ENCODE measurements at places on chromosomes 1 and 21. TPM values are rescaled to one million over a fixed set of nuclear protein-coding genes. Genes with fewer than 3 reads are reported as not detected.

DNA sequence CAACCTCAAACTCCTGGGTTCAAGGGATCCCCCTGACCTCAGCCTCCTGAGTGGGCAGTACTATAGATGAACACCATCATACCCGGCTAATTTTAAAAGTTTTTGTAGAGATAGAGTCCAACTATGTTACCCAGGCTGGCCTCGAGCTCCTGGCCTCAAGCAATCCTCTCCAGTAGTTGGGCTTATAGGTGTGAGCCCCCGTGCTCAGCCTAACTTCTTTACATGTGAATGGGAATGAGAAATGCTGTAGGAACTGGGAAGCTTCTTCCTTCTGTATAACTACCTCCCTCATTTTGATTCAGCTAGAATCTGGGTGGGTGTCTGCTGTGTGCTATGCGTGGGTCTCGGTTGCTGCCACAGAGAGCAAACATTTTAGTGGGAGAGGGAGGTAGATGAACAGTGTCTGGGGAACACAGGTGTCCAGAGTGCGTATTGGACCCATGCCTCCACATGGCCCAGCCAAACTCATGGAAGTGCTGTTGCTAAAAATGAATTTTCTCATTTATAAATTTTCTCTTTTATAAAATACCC lies 150.6 kb downstream of the NOS1AP start:
- no peak for DNase-seq

DNA sequence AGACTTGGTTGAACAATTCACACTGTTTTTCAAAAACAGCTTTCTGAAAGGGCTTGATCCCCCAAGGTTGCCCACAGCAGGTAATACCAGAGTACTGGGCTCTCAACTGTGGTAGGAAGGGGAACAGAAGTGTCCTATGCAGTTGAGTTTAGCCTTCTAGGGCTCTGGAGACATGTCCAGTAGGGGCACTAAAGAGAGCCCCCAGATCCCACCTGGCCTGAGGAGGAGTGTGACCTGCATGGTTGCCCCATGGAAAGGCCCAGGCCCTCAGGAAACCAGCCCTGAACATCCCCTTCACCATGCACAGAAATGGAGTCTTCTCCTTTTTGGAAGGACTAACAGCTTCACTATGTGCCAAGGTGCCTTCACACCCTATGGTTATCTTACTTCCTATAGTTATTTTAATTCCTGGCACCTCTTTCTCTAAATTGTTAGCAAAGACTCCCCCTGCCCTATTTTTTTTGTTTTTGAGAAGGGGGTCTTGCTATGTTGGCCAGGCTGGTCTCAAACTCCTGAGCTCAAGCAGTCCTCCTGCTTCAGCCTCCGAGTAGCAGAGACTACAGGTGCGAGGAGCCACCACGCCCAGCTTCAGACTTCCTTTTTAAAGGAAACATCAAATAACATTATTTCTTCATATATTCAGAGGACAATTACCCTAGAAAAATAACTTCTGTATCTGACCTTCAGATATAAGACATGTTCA lies 16.8 kb upstream of the LSS start:
- no peak for DNase-seq

DNA sequence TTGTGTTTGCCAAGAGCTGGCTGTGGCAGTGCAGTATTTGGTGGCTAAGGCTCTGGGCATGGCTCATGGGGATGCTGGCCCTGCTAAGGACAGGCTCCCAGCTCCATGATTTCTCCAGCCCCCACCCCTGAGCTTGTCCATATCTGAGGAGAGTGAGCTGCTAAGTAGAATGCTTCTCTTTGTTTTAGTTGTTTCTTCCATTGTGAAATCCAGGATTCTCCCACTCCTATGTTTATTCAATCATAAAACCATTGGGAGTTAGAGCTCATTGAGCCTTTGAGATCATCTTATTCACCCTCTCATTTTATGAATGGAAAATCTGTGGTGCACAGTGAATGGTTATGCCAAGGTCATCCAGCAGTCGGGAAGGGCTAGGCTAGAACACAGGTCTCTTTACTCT lies 188.8 kb downstream of the TNR start:
- no peak for DNase-seq

- DNase-seq: no peak
Observed at GRCh38 chr1:208681878-208682663, 437.9 kb upstream of the PLXNA2 start.

DNA sequence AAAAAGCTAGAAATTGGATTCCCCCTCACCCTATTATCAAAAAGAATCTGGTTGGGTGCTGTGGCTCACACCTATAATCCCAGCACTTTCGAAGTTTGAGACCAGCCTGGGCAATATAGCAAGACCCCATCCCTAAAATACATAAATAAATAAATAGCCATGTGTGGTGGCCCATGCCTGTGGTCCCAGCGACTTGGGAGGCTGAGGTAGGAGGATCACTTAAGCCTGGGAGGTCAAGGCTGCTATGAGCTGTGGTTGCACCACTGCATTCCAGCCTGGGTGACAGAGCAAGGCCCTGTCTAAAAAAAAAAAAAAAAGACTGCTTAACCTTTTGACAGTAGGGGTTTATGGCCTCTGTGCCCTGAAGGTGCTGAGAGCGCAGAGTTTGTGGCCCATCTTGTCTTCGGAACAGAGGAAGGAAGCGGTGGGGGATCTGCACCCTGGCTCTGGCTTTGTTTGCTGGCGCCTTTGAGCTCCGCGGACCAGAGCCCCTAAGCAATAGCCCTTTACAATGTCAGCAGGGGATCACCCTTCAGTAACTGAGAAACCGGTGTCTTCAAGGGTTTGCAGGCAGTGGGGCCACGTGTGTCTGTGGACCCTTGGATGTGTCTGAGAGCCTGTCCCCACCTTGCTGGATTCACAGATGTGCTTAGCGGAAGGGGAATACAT lies 22.1 kb downstream of the SLC2A7 start:
- peak; percentile 51 for DNase-seq

DNA sequence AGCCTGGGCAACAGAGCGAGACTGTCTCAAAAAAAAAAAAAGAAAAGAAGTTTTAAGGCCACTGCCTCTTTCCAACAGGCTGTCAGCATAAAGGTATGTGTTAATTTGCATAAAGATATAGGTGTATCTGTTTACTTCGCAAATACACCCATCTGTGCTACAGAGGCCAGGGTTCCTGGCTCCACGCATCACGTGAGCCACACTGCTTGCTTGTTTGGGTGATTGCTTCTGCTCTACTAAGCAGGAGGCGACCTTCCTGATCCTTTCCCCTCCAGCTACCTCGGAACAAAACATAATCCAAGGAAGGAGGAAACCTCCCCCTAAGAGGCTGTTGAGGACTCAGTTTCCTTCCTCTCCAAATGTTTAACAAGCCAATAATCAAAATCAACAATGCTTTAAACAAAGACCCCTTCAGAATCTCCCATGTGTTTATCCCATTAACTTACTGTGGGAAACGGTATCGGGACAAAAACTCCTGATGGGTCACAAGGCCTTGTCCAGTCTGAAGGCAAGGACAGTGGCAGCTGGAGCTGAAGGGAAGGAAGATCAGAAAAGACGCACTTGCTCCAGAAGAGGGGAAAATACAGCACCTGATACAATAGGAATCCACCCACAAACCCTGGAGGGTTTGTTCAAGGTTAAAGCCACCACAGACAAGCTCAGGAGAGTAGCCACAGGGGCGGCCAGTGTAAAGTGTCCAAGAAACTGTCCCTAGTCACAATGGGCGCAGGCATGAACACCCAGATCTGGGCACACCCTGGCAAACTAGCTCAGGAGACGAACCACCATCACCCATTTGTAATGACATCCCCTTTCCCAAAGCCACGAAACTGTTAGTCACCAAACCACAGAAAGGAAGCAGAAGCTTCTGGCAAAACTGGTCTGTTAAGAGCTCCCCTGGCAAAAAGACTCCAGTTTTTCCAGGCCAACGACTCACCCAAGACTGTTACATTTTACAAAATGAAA lies 17.2 kb downstream of the CTNNBIP1 start:
- no peak for DNase-seq

DNA sequence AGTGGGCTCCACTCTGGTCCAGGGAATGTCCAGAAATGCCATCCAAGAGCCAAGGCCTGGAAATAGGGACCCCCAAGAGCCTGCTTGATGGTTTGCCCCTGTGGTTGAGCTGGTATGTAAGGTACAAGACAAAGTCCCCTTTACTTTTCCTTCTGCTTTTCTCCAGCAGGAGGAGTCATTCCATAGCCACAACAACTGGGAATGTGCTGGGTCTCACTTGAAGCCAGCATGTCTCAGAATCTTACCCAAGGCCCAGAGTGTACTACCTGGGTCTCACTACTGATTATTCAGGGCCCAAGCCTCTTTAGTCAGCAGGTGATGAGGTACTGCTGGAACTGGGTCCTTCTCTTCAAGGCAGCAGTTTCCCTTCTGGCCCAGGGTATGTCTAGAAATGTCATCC lies 62.1 kb upstream of the CD55 start:
- no peak for DNase-seq

- no peak for DNase-seq
Observed at GRCh38 chr1:170758992-170759391, 95.1 kb downstream of the PRRX1 start.

GRCh38 chr1:83802023-83802422 lies 196.9 kb downstream of the TTLL7 start:
- no peak for DNase-seq

GRCh38 chr1:157145076-157145475 lies 6.9 kb upstream of the ETV3 start:
- DNase-seq: no peak

GRCh38 chr1:227059076-227059475 lies 119.0 kb downstream of the COQ8A start:
- DNase-seq: no peak

DNA sequence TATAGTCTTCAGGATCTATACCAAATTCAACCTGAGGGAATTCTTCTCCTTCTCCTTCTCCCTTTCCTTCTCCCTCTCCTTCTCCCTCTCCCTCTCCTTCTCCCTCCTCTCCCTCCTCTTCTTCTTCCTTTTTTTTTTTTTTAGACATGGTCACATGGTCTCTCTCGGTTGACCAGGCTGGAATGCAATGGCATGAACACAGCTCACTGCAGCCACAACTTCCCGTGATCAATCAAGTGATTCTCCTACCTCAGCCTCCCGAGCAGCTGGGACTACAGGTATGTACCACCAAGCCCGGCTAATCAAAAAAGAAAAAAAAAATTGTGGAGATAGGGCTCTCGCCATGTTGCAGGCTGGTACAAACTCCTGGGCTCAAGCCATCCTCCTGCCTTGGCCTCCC lies 51.5 kb downstream of the DNAI4 start:
- DNase-seq: no peak

GRCh38 chr1:31761883-31762282 lies 2.3 kb downstream of the ADGRB2 start:
- DNase-seq: no peak

GRCh38 chr1:24704411-24705259 lies 40.6 kb upstream of the CLIC4 start:
- no peak for DNase-seq

GRCh38 chr1:246198115-246198816 lies 308.8 kb downstream of the SMYD3 start:
- DNase-seq: no peak

- DNase-seq: no peak
Observed at GRCh38 chr1:172944931-172945330, 105.8 kb downstream of the TNFSF18 start.

- peak; percentile 39 for DNase-seq
Observed at GRCh38 chr1:39214998-39215873, 10.7 kb downstream of the MACF1 start.

- DNase-seq: no peak
Observed at GRCh38 chr1:171610385-171610784, 11.7 kb upstream of the MYOCOS start.

DNA sequence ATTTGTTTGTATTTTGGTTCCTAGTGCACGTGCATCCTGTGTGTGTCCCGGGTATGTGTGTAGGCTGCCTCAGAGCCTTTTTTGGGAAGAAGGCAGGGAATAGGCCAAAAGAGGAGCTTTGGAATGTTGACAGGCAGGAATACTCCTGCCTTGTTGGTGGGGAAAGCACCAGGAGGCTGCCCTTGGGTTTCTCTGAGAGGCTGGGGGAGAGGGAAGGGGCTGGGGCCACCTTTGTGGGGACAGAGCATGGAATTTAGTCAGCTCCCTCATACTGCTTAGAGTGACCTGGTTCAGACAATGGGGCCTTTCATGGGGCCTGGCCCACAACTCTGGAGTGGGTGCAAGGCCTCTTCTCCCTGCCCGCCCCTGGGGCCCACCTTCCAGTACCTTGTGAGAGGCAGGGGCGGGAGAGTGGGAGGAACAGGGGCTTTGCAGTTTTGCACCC lies 31.3 kb downstream of the ACOT11 start:
- no peak for DNase-seq

DNA sequence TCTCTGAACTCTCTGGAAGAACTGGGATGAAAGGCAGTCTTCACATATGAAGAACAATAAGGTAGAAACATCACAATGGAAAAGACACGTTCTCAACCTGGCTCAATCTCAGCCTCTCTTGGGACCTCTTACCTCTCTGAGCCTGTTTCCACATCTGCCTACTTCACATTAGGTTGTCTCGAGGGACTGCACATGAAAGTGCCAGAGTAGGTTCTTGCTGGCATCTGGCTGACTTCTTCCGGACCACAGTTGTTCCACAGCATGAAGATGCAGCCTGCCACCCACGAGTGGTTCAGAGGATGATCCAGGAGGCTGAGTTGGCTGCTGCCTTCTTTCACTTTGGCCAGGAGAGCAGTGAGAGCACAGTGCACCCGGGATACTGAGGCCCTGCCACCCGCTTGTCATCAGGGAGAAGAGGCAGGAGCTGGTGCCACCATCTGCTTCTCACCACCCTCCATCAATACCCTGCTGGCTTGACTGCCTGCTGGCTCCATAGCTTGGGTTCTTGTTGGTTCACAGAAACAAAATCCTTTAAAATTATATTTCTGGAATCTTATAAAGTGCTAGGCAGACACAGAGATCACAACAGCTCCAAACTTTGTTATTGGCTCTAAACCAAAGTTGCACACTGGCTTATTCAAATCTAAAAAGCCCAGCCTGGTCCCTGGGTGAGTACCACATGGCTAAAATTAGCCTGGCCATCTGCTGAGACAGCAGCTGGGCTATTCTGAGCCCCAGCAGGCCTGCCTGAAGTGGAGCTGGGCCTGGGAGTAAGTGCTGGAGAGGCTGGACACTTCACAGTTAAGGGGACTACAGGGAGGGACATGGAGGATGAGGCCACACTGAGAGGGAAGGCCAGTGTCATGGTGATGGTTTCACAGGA lies 46.9 kb upstream of the LIN9 start:
- DNase-seq: no peak

The EPRS1 gene
- total RNA-seq: 204 TPM

The LRIG2 gene
- 8.2 TPM for total RNA-seq

The ADPRS gene
- 41.1 TPM for total RNA-seq

The DISC1 gene
- 0.60 TPM for total RNA-seq

The PAX7 gene
- not detected for total RNA-seq

The AGBL4 gene
- not detected for total RNA-seq

The AMY2A gene
- not detected for total RNA-seq

The SPRR5 gene
- not detected for total RNA-seq

The TARBP1 gene
- 36.4 TPM for total RNA-seq

The AKNAD1 gene
- not detected for total RNA-seq

The LAMC1 gene
- 0.33 TPM for total RNA-seq

The SELP gene
- 0.75 TPM for total RNA-seq

The UTS2 gene
- 0.27 TPM for total RNA-seq

The AGMAT gene
- total RNA-seq: 19.7 TPM

Measured in CD8-positive, alpha-beta memory T cell (primary cell).